ENCODE measurements at places on chromosomes 5 and 9.

- DNase-seq: no peak
Observed at GRCh38 chr9:38336341-38336740, 56.2 kb upstream of the ALDH1B1 start.

DNA sequence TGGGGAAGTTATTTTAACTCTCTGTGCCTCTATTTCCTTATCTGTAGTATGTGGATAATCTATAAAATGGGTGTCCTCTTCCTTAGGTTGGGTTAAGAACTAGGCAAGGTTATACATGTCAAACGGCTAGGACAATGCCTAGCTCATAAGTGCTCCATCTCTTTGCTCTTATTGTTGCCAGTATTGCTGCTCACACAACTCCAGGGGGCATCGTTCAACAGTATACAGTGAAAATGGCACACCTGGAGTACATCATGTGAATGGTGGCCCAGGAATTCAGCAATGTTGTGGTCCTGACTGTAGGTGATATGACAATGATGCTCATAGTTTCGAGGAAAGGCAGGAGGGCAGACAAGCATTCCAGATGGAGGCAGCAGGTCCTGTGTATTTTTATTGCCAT lies 30.1 kb downstream of the SLIT3 start:
- no peak for DNase-seq

DNA sequence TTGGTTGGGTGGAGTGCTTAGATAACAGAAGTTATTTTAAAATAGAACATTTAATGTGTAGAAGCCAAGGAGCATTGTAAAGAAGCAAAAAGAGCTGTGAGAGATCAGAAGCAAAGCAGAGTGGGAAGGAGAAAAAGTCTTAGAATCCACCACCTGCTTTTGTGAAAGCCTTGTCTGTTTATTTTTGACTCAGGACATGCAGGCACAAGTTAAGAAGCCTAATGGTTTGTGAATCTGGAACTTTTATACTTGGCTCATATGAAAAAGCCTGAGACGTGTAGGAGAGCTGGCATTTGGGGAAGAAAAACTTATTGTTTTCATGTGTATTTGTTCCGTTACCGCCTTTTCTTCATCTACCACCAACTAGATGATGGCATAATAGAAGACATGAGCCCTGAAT lies 38.5 kb upstream of the ITGA2 start:
- no peak for DNase-seq

- no peak for DNase-seq
Observed at GRCh38 chr5:61622156-61622555, 290.1 kb downstream of the ZSWIM6 start.

GRCh38 chr5:74328221-74328630 lies 312.3 kb downstream of the ENC1 start:
- no peak for DNase-seq

- no peak for DNase-seq
Observed at GRCh38 chr9:88905506-88905905, 85.8 kb upstream of the S1PR3 start.

GRCh38 chr9:14440062-14440461 lies 126.1 kb upstream of the NFIB start:
- no peak for DNase-seq

DNA sequence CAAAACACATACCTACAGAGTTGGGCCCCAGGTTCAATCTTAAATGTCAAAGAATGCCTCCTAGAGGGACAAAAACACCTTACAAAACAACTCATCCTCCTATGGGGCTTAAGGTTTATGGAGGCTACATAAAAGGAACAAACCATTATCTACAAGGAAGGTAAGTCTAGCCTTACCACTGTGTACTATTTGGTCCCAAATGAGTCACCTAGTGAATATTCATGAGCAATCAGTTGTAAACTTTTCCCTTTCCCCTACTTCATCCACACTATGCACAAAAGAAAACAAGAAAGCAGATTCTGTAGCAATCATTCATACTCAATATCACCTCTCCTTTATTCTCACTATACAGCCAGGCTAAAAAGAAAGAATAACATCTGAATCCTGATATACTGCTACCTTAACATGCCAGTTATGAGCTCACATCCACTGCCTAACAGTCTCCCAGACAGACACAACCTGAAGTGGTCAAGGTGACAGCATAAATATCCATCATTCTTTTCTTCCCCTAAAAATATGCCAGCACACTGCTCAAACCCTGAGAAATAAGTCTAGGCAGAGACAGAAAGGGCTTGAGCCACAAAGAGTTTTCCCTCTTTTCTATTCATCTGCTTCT lies 6.2 kb downstream of the OXCT1 start:
- DNase-seq: no peak

GRCh38 chr5:149999359-149999758 lies 1.1 kb downstream of the TIGD6 start:
- DNase-seq: no peak

- no peak for DNase-seq
Observed at GRCh38 chr5:76299592-76299991, 103.5 kb upstream of the IQGAP2 start.

DNA sequence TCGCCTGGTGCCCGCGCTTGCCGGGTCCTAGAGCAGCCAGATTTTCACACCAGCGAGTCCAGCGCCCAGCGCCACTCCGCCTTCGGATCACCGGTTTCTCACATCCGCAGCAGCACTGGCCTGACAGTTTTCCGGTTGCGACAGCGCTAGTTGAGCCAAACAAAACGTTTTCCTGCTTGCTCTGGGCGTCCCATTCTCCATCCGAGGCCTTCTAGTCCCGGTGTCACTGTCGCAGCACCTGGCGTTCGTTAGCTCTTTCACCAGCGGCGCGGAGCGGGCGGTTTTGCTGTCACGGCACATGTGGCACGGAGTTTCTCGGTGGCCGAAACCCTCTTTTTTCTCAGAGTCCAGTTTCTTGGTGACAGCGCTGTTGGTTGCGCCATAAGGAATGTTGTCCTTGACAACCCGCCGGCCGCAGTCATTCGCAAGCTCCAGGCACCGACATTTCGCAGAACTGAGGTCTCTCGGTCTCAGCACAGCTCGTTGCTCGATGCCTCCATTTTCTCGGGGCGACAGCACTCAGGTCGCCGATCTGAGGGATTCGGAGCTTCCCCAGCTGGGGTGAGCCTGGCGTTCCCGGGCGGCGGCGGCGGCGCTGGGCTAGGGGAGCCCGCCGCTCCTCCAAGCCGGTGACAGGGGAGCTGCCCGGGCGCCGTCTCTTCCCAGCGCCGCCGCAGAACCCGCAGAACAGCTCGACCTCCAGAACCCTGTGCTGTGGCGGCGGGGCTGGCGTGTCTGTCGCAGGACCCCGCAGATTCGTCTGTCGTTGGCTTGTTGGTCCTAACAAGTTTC lies 47.8 kb downstream of the ANXA2R start:
- DNase-seq: peak; percentile 69
